ENCODE measurements at places on chromosomes 2 and 18.

- no peak for DNase-seq
Measured at GRCh38 chr2:31384771-31385276, 29.7 kb downstream of the XDH start.

- DNase-seq = no peak
Measured at GRCh38 chr2:234974501-234975385, 22.9 kb downstream of the SH3BP4 start.

GRCh38 chr2:215277944-215278343 is 33.9 kb upstream of the ATIC start:
- no peak for DNase-seq

GRCh38 chr18:32271672-32272208 is 81.9 kb downstream of the MEP1B start:
- DNase-seq = no peak

- DNase-seq = no peak
Measured at GRCh38 chr2:133107058-133107815, 437.2 kb upstream of the LYPD1 start.

DNA sequence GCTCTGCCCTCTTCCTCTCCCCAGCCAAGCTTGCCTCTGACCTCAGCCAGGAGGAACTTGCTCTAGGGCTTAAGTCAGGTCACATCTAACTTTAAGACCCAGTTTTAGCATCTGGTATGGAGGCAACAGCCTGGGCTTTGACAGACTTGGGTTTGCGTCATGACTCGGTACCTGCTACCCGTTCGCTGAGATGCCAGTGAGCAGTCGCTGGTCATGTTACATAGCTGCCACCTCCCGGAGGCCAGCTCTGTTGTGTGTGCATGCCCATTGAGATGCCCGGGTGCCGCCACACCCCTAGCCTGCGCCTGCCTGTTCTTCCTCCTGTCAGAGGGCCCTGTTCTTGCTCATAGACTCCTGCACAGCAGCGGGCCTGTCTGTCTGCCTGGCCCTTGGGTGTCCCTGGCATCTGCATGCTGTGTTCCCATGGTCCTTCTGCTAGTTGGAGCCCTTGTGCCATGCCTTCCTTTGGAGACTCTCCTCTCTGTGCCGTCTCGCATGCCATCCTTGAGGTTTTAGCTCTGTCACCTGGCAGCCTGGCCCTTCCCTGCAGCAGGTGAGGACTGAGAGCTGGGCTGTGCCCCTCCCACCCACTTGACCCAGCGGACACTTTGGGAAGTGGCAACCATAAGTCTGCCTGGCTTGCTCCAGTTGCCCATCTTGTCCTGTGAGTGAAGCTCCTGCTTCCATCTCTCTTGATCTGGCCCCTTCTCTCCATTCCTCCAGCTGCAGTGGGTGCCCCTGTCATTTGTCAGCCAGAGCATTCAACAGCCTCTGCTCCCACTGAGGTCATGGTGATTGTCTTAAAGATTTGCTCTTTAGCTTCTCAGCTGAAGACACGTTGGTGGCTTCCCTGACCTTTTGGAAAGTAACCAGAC is 24.9 kb downstream of the ASAP2 start:
- DNase-seq = no peak

DNA sequence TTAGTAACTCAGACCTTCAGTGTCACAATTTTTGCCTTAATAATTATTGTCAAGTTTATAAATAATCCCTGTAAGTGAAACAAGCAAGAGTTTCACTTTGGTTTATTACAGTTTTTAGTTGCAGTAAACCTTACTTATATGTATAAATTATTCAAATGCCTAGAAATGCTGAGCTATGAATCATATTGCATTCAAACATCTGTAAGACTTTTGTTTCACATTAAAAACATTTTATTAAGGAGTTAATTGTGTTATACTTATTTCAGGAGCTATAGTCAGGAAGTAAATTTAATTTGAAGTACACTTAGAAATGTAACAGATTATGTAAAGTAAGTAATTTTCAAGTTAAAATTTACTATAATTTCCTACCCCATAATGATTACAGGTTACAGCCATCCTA is 3.9 kb upstream of the ETAA1 start:
- no peak for DNase-seq

DNA sequence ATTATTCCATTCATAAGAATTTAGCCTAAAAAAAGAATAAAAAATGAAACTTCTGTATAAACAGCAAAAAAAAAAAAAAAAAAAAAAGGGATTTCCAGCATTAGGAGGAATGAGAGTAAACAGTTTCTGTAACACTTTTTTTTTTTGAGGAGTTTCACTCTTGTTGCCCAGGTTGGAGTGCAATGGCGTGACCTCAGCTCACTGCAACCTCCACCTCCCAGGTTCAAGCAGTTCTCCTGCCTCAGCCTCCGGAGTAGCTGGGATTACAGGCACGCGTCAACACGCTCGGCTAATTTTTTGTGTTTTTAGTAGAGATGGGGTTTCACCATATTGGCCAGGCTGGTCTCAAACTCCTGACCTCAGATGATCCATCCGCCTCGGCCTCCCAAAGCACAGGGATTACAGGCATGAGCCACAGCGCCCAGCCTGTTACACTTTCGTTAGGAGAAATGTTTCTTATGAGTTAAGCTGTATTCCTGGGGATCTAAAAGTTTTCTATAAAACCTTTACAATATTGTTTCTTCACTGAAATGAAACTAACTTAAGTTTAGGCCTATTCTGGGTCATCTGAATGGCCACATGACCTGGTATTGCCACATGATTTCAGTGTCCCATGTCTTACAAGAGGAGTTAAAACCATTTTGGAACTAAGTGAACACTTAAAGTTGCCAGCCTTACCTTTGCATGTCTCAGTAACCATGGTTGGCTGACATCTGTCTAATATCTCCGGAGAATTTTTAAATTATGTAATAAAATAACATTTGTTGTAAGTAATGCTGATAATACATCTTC is 17.5 kb downstream of the SMAD2 start:
- DNase-seq = no peak

Data from stimulated activated CD4-positive, alpha-beta T cell treated with anti-CD3 and anti-CD28 coated beads, Interleukin-4, amount 100 ng/mL, for 48 hours (primary cell).